ENCODE measurements at places on chromosomes 4 and X.

DNA sequence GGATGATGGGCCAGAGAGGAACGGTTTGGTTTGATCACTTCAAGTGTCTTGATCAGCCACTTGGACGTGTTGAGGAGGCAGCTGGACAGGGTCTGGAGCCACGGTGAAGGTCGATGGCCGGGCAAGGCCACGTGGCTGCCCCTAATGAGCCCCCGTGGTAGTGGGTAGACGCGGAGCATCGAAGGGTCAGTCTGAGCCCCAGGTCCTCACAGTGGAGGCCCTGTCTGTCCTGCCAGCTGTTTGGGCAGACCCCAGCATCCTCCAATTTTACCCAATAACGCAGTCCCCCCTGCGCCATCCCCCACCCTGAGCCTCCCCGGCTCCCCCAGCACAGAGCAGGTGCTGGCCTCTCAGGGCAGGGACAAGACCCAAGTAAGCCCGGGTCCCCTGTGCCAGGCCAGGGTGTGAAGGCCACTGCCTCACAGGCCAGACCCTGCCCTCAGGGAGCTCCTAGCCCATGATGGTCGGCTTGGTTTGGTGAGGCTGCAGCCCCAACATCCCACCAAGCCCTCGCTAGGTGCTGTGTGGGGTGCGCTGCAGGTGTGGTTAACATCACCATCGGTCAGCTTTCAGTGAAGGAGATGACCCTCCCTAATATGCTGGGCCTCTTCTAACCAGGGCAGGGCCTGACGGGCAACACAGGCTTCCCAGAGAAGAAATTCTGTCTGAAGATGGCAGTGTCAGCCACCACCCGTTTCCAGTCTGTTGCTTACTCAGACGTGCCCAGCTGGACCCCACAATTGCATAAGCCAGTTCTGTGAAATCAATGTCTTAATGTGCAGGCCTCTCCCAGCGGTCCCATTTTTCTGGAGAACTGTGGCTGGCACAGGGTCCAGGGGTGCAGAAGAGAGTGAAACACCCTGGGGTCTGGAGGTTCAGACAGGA, 40.5 kb upstream of the NKX1-1 start:
- DNase-seq = no peak

GRCh38 chrX:108384783-108385182, 53.4 kb downstream of the COL4A6 start:
- DNase-seq = no peak

DNA sequence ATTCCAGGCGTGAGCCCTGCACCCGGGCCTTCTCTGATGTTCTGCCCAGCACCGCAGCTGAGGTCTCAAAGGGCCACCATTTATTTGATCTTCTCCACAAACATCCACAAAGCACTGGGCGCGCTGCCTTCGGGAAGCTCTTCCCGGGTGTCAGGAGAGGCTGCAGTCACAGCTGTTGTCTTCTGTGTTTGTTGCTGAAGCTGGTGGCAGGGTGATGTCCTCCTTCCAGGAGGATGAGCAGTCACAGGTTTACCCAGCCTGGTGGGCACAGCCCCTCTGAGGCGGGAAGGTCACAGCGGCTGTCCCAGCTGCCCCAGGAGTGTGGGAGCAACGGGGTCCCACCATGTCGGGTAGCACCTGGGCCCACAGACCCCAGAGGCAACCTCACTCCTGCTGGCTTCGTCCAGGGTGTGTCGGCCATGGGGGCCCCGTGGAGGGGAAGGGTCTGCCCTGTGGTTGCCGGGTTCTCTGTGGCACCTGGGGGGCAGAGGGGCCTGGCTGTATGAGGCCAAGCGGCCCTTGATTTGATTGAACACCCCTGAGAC, 27.6 kb downstream of the FGFRL1 start:
- no peak for DNase-seq

GRCh38 chr4:182640932-182641331, 276.3 kb downstream of the DCTD start:
- DNase-seq = no peak

DNA sequence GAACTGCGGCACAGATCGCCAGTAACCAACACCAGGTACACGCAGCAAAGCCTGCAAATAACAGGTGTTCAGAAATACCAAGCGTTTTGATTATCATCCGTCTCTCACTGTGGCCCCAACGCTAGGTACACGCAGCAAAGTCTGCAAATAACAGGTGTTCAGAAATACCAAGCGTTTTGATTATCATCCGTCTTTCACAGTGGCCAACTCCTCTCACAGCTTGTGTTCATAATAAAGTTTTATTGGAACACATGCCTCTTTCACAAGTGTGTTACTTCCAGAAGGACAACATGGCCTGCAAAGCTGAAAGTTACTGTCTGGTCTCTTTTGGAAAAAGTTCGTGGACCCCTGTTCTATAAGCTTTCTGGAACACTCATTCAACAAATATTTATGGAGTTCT, 153.1 kb downstream of the AFAP1 start:
- DNase-seq = no peak

DNA sequence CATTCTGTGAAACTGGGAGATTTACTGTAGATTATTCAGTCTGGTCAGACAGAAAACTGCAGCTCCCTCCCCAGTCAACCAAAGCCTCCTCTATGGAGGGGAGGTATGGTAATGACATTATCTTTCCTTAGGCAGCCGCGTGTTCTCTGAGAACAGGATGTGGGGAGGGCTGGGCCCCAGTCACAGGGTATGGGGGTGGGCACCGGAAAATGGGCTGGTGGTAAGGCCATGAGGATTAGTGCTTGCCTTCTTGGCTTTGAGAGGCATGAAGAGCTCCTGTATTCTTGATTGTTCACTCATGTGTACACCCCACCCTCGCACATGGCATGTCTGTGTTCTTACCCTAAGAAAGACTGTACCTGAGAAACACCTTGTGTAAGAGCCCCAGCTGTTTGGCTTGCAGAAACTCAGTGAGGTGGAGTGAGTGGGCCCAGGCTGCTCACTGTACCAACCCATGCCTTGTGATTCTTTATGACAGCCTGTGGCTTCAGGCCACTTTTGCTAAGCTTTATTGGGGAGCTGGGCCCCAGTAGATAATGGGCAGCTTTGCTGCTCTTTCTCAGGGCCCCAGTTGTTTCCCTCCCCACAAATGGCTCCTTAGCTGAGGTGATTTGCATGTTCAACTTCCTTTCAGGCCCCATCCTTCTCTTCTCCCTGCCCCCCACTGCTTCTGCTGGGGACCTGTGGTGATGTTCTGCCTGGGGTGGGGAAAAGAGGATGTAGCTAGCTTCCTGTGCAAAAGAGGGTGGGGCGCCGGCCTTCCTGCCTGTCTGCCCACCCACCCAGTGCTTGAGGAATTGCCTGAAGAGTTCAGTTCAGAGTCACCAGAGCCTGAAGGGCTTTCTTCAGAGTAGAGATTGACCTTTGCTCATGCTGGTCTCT, 30.7 kb downstream of the MSN start:
- no peak for DNase-seq

Data from BJ (cell line).